ENCODE measurements at places on chromosomes 7 and 10.

GRCh38 chr7:135802697-135803096 is 54.1 kb upstream of the FAM180A start:
- DNase-seq, result no peak

DNA sequence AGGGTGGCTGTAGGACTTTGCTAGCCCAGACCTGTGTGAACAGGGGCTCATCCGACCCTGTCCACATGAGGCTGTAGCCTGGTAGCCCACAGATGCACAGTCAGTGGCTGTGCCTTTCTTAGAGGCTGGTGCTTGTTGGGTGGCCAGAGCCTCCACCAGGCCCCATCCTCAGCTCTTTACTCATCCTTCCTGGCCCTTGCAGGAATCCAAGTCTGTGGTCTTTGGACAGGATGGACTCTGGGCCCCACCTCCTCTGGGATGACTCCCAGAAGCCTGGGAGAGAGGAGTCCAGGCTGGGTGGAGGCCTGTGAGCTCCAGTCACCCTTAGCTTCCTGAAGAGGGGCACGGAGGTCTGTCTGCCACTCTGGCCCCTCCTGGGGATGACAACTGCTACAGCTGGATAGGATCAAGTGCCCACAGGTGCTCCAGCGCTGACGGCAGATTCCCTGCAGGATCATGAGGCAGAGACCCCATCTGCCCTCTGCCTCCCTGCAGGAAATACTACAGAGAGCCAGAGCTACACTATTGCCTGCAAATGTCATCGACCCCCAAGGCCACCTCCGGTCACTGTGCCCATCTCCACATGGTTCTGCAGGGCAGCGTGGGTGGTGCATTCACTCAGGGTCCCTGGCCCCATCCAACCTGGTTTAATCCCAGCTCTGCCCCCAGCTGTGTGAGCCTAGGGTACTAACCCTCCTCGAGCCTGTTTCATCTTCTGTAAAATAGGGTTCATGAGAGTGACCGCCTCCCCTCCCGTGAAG is 114.5 kb downstream of the PTPN20 start:
- DNase-seq, result peak; percentile 32

- DNase-seq, result no peak
Measured at GRCh38 chr10:86728056-86728455, 28.4 kb upstream of the BMPR1A start.

- DNase-seq, result no peak
Measured at GRCh38 chr10:3534433-3534832, 250.6 kb downstream of the KLF6 start.

DNA sequence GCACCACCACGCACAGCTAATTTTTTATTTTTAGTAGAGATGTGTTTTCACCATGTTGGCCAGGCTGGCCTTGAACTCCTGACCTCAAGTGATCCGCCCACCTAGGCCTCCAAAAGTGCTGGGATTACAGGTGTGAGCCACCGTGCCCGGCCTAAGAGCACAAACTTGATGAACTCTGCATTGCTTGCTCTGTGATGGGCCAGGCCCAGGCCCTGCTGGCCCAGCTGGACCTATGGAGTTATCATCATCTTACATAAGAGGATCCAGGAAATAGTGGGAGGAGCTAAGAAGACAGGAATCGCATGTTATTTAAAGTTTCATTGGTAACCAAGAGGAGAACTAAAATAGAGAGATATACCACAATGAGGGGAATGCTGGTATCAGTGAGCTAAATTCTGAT is 86.9 kb downstream of the DAGLB start:
- no peak for DNase-seq
